Stimulated activated CD8-positive, alpha-beta memory T cell treated with anti-CD3 and anti-CD28 coated beads, Interleukin-4, amount 100 ng/mL, for 24 hours (primary cell): ENCODE measurements at places on chromosomes 3 and 15.

DNA sequence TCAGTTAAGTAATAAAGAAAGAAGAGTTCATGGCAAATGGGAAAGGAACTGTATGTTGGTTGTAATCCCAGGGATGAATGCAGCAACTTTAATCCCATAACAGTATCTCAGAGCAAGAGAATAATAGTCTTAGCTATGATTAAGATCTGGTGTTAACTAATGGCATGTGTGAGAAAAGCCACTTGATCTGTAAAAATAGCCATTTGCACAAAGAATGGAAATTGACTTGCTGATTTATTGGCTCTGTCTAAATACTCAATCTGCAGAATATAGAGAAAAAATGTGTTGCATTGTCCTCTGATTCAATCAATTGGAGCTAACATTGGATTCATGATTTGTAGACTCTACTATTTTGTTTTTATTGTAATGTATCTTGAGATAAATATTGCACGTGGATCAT is 987.0 kb downstream of the NSUN3 start:
- no peak for DNase-seq

DNA sequence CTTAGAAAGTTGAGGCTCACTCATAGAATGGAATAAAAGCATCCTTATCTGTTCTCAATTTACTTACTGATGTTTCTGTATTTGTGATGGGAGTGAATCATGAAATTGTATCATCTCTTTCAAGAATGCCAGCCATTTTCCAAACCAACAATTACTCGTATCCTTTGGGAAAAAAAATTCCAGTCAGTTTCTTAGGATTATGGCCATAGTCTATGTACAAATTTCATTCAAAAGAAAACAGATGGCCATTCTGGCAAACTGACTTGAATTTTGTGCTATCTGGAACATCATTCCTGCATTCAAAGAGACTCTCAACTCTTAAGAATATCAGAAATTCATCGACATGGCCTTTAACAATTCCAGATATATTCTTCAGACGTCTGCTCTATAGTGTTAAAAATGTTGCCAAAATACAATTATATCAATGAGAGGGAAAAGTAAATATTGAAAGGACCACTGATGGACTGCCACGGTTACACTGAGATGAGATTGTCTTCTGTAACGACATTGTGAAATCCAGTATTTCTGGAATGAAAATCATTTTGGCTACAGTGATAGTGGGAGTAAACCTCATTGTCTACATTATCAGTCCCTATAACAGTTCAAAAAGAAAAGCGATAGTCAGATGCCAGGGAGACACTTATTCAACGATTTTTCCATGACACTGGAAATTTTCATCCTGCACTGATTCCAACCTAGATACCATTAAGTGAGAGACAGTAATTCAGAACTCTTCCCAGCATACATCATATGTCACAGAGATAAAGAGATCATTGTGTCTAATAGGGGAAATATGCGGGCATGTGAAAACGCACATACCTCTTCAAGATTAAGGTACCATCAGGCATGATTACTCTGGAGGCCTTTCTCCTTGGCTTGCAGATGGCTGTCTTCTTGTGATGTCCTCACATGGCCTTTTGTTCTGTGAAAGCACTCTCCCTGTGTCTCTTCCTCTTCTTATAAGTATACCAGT is 953.8 kb upstream of the ALCAM start:
- no peak for DNase-seq

GRCh38 chr15:34332553-34333120 is 4.9 kb downstream of the SLC12A6 start:
- no peak for DNase-seq

- DNase-seq = peak; percentile 20
Observed at GRCh38 chr15:89090791-89091626, 2.8 kb downstream of the ABHD2 start.

GRCh38 chr3:68666429-68667136 is 265.8 kb downstream of the TAFA4 start:
- no peak for DNase-seq

- no peak for DNase-seq
Observed at GRCh38 chr15:65948383-65948782, 79.1 kb downstream of the RAB11A start.

DNA sequence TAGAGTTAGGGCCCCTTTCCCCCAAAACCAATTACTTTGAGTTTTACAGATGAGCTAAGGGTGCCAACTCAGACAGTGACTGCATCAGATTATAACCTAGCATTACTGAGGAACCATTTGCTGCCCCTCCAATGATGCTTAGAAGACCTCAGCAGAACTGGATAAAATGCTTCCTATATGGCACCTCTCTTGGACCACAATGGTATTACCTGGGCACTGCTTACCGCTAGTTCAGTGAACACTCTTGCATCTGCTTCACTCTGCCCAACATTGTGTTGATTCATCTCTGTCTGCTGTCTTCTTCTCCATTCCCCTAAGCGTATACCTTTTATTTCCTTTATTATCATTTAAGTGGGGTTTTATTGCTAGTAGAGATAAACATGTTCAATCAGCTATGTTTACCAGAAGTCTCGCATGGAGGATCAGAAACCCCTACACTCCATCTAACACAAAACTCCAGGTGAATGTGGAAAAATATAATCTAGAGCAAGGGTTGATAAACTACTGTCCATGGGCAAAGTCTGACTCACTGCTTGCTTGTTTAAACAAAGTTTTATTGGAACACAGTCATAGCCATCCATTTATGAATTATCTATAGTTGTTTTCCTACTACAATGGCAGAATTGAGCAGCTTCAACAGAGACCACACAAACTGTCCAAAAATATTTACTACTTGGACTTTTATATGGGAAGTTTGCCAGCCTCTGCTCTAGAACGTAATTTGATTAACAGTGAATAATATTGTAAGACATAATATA is 100.2 kb upstream of the PTX3 start:
- DNase-seq = no peak

- no peak for DNase-seq
Observed at GRCh38 chr3:69110941-69111546, 11.4 kb downstream of the LMOD3 start.

GRCh38 chr3:49747792-49748480 is 24.2 kb upstream of the GMPPB start:
- DNase-seq = no peak

DNA sequence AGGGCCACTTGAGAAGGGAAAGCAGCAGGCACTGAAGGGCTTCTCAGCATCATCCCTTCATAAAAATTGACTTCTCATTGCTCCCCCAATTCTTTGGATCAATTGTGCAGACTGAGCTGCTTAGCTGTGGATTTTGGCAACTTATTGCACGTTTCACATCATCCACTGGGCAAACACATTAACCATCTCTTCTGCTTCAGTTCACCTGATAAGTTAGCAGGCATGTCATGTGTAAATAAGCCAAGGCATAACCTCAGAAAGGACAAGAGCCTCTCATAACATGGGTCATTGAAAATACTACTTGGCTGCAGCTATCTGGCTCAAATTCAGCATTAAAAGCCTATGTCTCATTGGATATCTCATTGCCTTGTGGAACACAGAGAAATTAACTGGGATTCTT is 366.5 kb downstream of the LRRC3B start:
- no peak for DNase-seq

DNA sequence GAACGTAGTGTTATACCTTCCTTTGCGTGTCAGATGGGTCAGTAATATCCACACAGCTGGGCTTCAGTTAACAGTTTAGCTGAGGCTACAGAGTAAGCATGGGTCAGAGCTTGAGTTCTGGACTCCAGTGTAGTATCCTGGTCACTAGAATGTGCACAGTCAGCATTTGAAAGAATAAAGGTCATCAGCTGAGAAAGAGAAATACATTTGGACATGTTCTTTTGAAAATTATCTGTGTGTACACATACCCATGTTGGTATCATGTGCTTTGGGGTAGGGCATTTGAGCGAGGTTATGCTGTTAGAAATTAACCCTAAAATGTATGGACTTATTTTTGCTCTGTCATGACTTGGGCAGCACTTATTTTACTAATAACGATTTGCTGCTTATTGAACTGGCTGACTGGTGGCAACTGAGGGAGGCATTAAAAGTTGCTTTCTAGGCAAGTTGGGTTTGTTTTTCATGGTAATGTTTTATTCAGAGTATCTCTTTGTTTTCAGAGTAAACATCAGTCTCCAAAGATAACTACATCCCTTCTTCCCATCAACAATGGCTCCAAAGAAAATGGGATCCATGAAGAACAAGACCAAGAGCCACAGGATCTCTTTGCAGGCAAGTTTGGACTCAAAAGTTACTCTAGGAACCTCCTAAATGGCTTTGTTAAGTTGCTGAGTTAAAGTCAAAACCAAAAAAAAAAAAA is 16.4 kb downstream of the SNX1 start:
- DNase-seq = no peak

- DNase-seq = no peak
Observed at GRCh38 chr3:119613872-119614271, 16.2 kb downstream of the PLA1A start.

- DNase-seq = no peak
Observed at GRCh38 chr3:119311081-119311925, 17.1 kb downstream of the ARHGAP31 start.

- no peak for DNase-seq
Observed at GRCh38 chr3:32181365-32181764, 57.1 kb upstream of the CMTM8 start.

DNA sequence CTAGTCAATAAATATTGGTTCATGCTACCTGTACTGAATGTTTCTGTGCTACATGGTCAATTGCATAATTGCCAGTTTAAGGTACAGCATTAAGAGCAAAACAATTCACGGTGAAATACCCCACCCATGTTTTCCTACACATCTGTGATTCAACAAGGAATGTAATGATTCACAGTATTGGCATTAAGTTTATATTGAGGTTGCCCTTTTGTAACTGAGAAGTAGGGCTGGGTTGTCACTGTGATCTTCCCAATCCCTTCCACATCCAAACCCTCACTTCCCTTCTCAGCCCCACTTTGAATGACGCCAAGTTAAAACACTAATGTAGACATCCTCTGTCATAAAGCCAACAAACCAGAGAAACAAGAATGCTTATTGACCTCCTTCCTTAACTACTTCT is 112.0 kb upstream of the TJP1 start:
- no peak for DNase-seq

DNA sequence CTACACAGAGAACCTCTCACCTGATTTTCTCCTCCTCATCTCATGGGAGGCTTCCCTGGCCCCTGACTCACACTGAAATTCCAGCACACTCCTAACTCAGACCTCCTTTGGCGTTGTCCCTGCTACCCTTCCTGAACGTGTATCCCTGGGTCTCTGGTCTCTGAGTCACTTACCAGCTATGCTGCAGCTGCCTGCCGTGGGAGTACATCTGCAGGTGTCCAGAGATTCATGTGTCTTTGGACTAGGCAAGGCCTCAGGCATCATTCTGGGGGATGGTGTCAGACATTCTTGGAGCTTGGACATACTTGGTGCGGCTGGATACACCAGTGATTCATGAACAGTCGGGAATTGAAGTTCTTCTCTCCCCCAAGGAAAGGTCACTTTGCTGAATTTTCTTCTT is 148.8 kb upstream of the TRIM42 start:
- DNase-seq = no peak

GRCh38 chr3:139238281-139239030 is 105.4 kb upstream of the MRPS22 start:
- DNase-seq = no peak

GRCh38 chr3:9915254-9916141 is 1.4 kb upstream of the IL17RC start:
- no peak for DNase-seq

- no peak for DNase-seq
Observed at GRCh38 chr3:156395961-156396710, 158.8 kb downstream of the SSR3 start.

GRCh38 chr15:39589815-39590644 is 9.2 kb downstream of the THBS1 start:
- DNase-seq = no peak

DNA sequence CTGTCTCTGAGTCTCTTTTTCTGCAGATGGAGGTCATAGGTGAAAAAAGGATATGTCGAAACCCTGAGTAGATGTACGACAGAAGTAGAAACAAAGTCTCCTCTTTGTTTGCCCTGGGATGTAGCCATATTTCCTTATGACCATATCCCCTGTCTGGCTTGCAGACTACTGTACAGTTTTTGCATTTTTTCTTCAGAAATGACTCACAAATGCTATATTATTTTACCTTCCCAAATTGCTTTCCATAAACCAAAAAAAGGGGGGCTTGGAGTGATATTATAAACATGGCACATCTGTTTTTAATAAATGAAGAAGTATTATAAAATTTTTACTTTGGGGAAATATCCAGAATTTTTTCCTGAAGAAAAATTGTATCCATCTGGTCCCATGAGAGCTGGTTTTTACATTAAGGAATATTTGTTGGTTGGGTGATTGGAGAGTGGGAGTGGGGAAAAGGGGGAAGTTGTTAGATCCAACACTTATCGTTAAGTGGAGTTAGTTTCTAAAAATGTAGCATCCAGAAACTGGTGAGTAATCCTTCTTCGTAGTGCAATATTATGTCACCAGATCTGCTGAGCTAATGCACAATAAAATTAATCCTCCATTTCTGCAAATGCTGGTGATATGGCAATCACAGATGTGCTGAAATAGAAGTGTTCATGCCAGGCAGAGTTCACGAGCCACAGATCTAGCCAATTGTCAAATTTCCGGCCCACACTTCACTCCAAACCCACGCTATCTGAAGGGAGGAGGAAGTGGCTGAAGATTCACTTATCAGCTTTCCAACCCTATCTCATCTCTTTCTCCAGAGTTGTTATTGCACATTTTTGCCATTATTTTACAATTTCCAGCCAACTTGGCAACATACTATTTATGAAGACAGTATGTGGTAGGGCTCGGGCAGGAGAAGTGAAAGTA is 313.6 kb upstream of the ATP11B start:
- DNase-seq = no peak

DNA sequence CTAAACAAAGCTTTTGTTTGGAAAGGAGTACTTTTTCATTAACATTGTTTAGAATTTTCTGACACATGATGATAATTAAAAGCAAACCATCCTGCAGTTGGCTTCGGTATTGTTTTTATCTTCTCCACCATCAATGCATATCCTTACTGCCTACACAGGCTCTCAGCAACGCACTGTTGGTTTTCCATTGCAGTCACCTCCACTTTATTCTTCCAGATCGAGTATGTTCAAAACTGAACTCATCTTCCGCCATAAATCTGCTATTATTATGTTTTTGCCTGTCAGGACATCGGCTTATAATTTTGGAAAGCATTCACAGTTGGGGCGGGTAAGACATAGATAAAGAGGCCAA is 589 bp upstream of the SENP5 start:
- no peak for DNase-seq

DNA sequence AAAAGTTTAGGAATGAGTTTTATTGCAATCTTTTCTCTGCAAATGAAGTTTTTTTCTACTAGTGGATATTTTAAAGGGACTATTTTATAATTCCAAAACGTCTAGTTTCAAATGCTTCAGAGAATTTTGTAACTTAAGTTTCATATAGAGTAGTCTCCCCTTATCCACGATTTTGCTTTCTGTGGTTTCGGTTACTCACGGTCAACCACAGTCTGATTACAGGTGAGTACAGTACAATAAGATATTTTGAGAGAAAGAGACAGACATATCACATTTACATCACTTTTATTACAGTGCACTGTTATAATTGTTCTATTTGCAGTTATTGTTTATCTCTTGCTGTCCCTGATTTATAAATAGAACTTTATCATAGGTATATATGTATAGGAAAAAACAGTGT is 7.4 kb upstream of the EOGT start:
- no peak for DNase-seq
